ENCODE measurements at places on chromosomes 2 and 18.

- DNase-seq = peak; percentile 94
Observed at GRCh38 chr2:23669413-23670244, 257.3 kb downstream of the ATAD2B start.

- no peak for DNase-seq
Observed at GRCh38 chr2:188050726-188051125, 240.9 kb upstream of the GULP1 start.

- no peak for DNase-seq
Observed at GRCh38 chr2:149061133-149061745, 22.7 kb downstream of the LYPD6B start.

GRCh38 chr18:47143899-47144485, 6.3 kb downstream of the HDHD2 start:
- no peak for DNase-seq

- DNase-seq = no peak
Observed at GRCh38 chr2:73915437-73915993, 11.2 kb upstream of the DGUOK start.

DNA sequence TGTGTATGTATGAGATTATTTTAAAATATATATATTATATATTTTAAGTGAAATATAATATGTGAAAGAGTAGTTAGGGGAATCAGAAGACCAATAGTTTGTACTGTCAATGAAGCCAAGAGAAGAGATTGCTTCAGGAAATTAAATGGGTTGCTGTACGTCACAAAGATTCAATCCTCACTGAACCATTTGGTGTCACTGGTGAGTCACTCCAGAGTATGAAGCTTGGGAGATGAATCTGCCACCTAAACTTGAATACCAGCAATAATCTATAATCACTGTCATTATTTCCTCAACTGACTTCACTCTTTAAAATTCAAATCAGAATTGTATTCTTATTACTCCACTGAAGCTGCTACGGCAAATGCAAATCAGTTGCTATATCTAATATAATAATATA, 41.9 kb upstream of the SCN9A start:
- DNase-seq = peak; percentile 36

DNA sequence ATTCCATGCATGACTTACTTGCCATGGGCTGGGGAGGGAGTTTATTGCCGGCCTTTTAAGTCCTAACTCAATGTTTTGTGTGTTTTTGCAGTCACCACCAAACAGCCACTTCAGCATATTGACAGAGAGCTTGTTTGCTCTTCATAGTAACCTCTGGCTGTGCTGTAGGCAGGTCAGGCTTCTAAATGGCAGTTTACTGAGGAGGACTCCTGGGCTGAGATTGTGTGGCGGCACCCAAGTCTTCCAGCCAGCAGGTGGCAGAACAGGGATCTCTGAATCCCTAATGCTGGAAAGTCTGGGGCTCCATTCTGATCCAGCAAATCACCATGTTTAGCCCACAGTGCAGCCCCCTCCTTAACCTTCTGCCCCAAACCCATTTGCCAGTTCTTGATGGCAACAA, 121.2 kb downstream of the CAPN13 start:
- no peak for DNase-seq

DNA sequence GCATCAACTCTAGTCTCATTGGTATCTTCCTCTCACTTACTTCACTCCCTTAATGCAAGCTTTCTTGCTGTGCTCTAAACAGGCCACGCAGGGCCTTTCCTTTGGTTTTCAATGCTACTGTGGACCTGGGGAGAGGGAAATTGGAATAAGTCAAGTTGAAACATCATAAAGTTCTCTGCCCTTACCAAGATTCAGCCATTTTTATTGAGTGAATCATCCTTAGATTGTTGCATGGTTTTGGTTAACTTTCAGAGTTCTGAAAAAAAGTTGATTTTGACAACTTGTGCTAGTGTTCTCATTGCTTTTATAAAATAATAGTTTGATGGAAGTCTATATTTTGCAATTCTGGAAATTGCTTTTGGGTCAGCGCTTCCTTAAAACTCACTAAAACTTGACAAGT, 852.8 kb upstream of the ACVR2A start:
- DNase-seq = no peak

DNA sequence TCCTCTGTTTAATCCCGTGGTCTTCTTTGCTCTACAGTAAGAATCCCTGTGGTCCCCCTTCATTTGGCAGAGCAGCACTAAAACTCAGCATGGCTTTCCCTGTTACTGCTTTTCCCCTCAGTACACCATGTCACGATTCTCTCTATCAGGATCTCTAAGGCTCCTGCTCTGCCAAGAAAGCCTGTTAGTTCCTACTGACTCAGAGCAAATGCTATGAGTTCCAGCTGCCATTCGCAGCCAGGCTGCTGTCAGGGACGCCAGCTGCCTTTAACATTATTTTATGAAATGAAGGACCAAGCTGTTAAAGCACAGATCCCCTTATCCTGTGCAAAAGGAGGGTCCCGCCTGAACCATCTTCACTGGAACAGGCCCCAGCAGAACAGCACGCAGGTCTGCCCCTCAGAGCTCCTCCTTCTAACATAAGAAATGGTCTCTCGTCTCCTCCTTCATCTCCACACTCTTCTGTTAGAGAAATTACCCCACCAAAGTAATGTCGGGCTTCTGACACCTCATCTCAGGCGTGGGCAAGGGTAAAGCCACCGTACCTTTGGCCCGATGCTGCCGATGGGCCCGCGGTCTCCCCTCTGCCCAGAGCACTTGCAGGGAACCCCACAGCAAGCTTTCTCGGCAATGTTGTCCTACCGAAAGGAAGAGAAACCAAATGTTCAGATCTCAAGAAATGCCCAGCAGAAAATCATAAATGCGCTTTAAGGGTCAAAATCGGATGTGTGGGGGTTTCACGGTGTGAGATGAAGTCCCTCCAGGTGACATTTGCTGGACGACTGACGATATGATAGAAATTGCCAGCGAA, 52.6 kb downstream of the COL6A3 start:
- DNase-seq = no peak

GRCh38 chr2:97730245-97730644, 16.9 kb downstream of the ZAP70 start:
- no peak for DNase-seq

- DNase-seq = no peak
Observed at GRCh38 chr18:12748671-12749070, 45.8 kb downstream of the PSMG2 start.

DNA sequence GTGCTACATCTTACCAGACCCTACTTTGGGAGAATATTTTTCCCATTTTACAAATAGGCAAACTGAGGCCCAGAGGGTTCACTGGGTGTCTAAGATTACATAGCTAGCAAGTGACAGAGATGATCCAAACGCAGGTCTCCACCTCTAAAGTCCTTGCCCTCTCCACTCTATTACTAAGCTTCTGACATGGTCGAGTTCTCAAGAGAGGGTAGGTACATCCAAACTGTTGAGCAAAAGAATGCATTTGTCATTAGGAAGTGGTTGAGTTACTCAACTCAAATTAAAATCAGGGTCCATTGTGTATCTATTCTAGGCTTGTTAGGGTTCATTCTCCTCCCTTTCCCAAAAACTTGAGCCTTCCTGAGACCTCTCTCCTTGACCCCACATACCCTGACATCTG, 680.6 kb upstream of the FANCL start:
- DNase-seq = no peak

- no peak for DNase-seq
Observed at GRCh38 chr2:178425255-178425827, 25.6 kb downstream of the PRKRA start.

DNA sequence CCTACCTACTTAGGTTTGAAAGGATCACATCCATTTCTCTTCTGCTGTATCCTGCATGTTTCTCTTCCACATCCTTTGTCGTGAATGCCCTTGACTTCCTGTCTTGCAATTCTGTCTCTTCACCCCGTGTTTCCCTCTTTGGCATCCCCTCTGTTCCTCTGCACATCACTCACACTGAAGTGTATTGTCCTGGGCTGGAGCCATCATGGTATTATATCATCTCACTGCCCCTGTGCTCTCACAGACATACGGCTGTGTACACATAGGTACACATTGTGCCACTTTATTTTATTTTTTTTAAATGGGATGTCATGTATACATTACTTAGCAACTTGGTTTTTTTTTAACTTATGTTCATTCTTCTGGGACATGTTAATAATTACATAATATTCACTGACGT, 291.6 kb downstream of the ALPK2 start:
- no peak for DNase-seq

DNA sequence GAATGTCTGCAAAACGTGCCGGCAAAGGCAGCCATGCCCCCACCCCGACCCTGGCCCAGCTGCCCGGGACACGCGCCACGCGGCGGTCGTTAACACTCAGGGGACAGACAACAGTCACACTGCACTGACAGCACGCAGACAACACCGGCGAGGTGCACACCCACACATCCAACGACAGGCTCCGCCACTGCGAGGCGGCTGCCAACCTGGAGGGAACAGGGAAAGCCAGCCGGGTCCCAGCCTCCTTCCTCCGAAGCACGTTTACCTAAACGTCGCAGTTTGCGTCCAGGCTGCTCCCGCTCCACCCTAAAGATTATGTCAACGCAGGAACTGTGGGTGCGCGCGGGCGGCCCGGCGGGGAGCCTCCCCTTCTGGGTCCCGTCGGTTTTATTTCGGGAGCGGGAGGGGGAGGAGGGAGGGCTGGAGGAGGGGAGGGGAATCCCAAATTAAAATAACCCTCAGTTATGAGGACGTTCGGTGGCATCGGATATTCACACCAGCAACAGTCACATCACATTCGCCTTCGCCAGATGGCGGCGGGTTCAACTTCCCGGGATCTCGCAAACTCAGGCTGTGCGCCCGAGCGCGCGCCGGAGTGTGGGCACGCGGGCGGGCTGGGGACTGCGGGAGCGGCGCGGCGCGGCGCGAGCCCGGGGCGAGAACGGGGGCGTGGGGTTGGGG, 644 bp downstream of the PTGR3 start:
- no peak for DNase-seq
